ENCODE measurements at places on chromosomes 4 and X. TPM values are rescaled to one million over a fixed set of nuclear protein-coding genes. Genes with fewer than 3 reads are reported as not detected.
A peak's percentile ranks its signal among the peaks of the same experiment; 100 is the strongest.

DNA sequence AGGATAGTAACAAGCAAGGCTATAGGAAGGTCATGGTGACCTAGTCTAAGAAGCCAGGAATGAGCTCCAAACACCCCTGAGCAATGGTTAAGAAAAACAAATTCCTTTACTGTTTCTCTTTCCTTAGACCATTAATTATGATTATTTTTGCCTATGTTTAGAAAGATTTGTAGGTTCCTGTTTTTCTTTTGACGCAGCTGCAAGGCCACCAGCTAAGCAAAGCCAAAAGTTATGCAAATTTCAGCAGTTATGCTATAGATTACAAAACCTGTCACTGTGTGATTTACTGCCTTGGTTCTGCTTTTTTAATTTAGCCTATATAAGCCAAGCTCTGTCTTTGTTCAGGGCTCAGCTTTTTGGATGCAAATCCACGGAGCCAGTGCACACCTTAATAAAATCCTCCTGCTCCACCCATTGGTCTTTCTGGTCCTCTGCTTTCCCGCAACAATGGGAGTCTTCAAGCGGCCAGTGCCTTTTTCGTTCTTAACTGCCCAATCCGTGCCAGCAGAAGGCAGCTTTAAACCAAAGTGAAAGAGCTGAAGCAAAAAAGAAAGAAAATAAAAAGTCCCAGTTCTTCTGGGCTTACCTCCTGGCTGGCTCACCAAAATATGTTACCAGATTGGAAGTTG is 1.4 kb upstream of the CEP135 start:
- DNase-seq = no peak

DNA sequence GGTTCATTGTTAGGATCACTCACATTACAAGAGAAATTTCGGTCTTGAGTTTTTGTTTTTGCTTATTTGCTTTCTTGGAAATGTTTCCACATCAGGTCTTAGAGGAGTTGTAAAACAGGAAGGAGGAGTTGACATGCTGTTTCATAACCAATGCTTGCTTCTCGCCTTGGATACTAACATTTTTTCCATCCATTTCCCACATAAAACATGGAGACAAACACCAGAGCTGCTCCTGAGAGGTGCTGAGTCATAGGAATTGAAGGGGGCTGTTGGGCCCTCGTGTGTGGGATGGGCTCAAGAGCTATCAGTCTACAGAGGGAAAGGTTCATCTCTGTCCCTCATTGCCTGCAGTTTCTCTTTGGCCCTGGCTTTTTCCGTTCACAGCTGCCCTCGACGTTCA is 29.9 kb downstream of the TBL1X start:
- no peak for DNase-seq

DNA sequence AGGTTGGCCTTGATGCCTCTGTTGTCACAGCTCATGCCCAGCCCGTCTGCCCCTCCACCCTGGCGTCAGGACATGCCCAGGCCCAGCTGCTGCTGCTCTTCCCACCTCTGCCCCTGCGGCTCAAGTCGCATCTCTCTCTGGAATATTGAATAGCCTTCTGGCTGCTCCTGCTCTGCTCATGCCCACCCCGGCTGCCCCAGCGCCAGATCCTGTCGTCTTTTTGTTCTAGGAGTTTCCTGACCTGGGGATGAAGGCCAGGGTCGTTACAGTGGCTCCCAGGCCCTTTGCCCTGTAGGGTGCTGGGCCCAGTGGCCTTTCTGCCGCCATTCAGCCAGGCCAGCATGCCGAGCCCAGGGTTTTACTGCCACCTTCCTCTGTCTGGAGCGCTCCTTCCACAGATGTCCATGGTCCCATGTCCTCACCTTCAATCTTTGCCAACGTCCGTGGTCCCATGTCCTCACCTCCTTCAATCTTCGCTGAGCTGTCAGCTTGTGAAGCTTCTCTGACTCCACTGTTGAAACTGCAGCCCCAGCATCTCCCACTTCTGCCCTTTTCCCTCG is 9.7 kb downstream of the MAEA start:
- DNase-seq = no peak

- peak; percentile 65 for DNase-seq
These were observed 2.8 kb upstream of the CLCN5 start for GRCh38 chrX:49919617-49920016.

GPR82 gene
- 0.41 TPM for total RNA-seq

GRCh38 chr4:65668201-65669089 is 1.8 kb downstream of the EPHA5 start:
- no peak for DNase-seq

- no peak for DNase-seq
These were observed 3.3 kb downstream of the HTT start for GRCh38 chr4:3077796-3078195.

DNA sequence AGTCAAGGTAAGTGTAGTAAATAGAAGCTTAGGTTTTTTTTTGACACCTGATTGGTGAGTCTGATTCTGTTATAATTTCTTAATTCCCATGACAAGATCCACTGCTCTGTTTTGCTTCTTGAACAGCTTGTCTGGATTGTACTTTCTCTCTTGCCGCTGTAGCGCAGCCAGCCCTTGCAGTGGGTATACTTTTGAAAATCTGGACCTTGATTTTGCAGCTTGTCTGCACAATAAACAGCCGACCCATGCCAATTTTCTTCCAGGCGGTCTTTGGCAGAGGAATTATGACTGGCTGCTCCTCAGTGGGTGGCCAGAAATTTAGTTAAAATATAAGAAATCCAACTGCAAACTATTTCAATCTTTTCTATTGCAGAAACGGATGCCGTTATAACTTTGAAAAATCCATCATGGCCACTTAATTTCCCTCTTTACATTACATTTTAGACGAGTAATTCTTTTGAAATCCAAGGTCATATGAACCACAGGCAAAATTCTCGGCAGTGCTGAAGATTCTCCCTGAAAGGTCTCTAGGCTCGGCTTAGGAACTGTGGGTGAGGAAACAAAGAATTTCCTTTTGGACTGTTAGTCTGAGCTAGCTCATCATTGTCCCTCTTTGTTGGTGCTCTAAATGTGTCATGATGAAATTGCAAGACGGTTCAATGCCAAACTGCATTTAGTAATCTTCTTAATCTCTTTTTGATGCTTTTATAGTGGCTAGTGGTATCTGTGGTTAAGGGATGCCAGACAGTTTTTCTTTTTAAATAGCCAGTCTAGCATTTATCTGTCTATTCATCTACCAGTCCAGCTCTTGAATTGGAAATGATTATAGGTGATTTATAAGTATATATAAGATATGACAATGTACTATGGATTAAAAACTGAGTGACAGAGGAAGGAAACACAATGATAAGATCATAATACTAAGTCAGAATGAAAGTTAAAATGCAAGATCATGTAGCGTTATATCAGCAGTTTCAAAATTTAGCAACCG is 31.5 kb upstream of the PTTG2 start:
- no peak for DNase-seq
